Activated CD4-positive, alpha-beta memory T cell treated with anti-CD3 and anti-CD28 coated beads for 36 hours (primary cell): ENCODE measurements at places on chromosomes 4 and X. TPM values are rescaled to one million over a fixed set of nuclear protein-coding genes. Genes with fewer than 3 reads are reported as not detected.

BEX5 gene
- 7.0 TPM for total RNA-seq

GRIA3 gene
- total RNA-seq = not detected

GDI1 gene
- total RNA-seq = 119 TPM

FRG2 gene
- not detected for total RNA-seq

LEF1 gene
- 111 TPM for total RNA-seq

ADH7 gene
- total RNA-seq = not detected

LRRC66 gene
- 0.19 TPM for total RNA-seq

MAP3K15 gene
- 0.31 TPM for total RNA-seq

HS6ST2 gene
- 0.75 TPM for total RNA-seq

RUFY3 gene
- total RNA-seq = 15.8 TPM
